ENCODE measurements at places on chromosomes 1 and 21. TPM values are rescaled to one million over a fixed set of nuclear protein-coding genes. Genes with fewer than 3 reads are reported as not detected.

CYP4A22 gene
- not detected for total RNA-seq

TNFRSF14 gene
- total RNA-seq = 20.2 TPM

RAB7B gene
- 19.9 TPM for total RNA-seq

MNDA gene
- total RNA-seq = not detected

RNU1-2 gene
- under 0.01 TPM for total RNA-seq

FCGR1A gene
- not detected for total RNA-seq

LCE1A gene
- total RNA-seq = not detected

SLC2A5 gene
- 0.22 TPM for total RNA-seq

YBX1 gene
- 745 TPM for total RNA-seq

MCOLN2 gene
- total RNA-seq = 10.2 TPM

CYP4X1 gene
- 2.1 TPM for total RNA-seq

SUSD4 gene
- 0.32 TPM for total RNA-seq

SPATA45 gene
- total RNA-seq = 0.39 TPM

SMIM34 gene
- total RNA-seq = not detected

NBPF4 gene
- 0.11 TPM for total RNA-seq

RPTN gene
- 0.13 TPM for total RNA-seq

USP33 gene
- total RNA-seq = 105 TPM
